ENCODE measurements at places on chromosomes 4 and X.

DNA sequence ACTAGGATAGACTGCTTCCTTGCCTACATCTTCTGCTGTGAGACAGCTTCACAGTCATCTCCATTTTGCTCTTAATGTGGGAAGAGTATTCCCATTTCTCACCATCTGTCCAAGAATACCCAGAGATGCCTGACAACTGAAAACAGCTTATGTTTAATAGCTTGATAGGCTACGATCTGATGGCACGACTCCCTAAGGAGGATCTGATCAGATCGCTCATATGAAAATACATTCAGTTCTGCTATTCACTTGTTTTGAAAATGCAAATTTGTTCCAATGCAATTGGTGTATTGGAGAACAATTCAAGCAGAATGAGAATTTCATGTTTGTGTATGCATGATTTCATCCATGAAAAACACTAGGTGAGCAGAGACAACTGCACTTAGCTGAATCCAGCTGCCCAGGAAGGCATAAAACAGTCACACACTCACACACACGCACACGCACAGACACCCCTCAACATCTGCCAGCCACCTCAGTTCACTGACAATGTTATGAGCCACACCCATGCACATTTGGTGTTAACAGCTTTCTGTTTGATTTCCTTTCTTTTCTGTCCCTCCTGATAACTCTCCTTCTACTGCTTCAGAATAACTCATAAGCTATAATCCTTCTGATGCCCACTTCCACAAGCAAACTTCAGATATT, 29.6 kb downstream of the TRIML1 start:
- DNase-seq: peak; percentile 58

- no peak for DNase-seq
Observed at GRCh38 chr4:76208005-76208765, 5.4 kb downstream of the SCARB2 start.

DNA sequence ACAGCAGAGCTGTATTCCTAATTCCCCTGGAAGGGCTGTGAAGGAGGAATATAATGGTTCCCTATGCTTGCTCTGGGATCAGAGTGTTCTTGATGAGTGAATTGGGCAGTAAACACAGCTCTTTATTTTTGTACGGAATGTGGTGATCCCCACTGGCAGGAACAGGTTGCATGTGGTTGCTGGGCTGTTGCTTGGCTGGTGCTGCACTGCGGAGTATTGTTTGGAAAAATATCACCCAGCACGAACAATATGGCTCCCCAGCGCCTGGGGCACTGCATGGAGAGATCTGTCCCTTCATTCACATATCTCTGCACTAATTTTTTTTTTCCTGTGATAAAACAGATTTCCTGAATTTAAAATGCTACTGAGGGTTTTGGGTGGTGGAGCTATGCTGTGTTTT, 119.7 kb downstream of the MGST2 start:
- DNase-seq: no peak

GRCh38 chr4:69078852-69079251, 17.4 kb upstream of the UGT2B7 start:
- DNase-seq: no peak

DNA sequence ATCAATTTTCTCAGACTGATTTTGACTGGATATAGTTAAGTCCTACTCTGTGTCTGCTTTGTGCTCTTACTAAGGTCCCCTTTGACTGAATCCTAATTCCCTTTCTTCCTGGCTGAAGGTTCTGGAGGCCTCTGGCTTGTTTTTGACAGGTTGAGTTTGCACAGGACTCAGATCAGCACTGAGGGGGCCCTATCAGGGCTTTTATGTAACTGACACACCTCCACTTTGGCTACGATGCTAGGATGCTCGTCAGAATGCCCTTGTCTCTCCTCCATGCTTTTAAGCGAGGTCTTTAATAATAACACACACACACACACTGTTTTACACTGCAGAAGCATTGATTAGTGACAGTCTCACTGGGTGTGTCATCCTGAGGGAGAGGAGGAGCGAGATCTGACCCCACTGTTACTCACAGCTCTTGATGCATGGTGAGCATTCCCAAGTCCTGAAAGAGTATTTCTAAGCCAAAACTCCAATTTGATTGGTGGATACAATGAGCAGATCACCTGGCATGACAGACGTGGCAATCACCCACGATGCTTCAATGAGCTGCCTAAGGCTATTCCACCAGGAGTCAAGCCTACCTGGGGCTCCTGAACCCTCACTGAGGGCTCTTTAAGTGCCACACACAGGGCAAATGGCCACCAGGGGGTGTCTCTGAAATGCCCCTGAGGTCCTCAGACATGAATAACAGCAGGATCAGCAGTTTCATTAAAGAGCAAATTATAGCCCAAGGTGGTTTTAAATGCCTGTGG, 130.4 kb upstream of the CPEB2 start:
- no peak for DNase-seq
